Retina (tissue), 1 donor: ENCODE measurements at places on chromosomes 5 and 9.

GRCh38 chr5:157088342-157088990, 20.4 kb downstream of the HAVCR2 start:
- DNase-seq = peak; percentile 15

- DNase-seq = peak; percentile 72
Observed at GRCh38 chr9:93814077-93814956, 140.8 kb downstream of the BARX1 start.

- no peak for DNase-seq
Observed at GRCh38 chr9:19358701-19359100, 21.3 kb downstream of the RPS6 start.

DNA sequence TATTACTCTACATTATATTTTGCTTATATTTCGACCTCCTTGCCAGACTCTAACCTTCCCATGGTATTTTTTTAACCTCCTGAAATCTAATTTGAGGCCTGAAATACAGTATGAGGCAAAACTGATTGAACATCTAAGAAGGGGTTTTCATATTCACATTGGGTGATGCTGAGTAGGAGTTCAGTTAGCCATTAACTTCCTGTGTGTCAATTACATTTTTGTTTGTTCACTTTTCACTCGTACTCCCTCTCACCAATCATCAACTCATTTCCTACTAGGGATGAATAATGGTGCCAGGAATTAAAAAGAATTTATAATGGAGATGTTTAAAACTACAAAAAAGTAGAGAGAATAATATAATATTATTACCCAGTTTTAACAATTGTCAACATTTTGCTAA, 27.6 kb upstream of the GLRA1 start:
- no peak for DNase-seq

DNA sequence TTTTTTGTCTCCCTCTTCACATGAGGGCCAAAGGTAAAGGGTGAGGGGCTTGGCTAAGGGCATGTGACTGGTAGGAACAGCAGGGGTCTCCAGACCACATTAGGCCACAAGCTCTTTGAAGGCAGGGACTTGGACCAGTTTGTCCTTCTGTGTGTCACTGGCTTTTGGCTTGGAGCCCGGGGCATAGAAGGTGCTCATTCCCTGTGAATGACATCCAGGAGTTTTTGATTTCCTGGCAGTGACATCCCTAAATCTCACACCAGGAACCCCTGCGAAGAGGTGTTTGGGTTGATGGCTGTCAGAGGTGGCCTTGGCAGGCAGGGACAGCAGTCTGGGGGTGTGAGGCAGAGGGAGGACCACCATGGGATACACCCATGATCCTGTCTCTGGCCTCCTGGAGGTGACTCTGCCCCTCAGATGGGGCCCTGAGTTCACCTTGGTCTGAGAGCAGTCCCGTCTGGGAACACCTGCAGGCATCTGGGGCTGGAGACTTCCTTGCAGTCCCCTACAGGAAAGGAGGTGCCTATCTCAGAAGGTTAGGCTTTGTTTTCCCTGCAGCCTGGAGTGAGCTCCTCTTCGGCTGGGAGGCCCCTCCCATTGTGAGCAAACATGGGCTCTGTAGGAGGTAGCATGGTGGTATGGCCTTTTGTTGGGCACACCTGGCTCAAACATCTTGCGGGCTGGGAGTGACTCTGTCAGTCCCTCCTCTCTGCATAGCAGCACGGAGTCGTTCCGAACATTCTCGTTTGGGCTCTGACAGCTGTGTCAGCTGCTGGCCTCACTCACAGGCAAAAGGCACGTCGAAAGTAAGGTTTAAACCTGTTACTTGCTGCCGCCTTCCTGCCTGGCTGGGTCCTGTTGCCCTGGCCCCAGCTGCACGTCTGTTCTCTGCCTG, 38.6 kb upstream of the PITX1 start:
- no peak for DNase-seq

DNA sequence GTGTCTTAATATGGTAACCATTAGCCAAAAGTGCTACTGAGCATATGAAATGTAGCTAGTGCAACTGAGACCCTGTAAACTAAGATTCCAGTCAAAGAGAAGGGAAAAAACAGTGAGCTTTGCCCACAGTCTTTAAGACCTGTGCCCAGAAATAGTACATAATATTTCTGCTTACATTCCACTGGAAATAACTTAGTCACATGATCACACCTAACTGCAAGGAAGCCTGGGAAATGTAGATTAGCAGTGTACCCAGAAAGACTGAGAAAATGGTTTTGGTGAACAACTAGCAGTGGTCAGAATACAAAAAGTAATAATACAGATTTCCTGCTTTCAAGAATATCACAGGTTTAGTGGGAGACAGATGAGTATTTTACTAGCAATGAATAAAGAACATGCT, 2.5 kb upstream of the CPLANE1 start:
- DNase-seq = no peak

- no peak for DNase-seq
Observed at GRCh38 chr5:57824047-57824446, 341.4 kb upstream of the ACTBL2 start.

- DNase-seq = no peak
Observed at GRCh38 chr5:56518820-56519219, 285.7 kb upstream of the ANKRD55 start.

DNA sequence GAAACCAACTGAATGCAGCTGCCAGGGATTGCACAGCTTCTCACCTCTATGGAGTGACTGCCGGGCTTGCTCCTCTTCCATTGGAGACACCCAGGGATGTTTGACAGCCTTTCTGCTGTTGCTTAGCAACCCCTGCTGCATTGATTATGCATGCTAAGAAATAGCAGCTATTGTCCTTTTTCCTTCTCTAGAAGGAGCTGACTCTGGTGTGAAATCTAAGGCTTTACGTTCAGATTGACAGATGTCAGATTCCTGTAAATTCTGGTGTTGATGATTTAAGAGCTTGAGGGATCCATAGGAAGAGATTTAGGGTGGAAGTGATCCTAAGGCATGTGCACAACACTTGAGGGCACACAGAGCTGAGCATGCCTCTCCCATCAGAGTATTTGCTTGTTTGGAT, 267.7 kb downstream of the NTRK2 start:
- peak; percentile 66 for DNase-seq

GRCh38 chr5:134136771-134137170, 22.3 kb downstream of the TCF7 start:
- no peak for DNase-seq

- DNase-seq = no peak
Observed at GRCh38 chr9:9133526-9133925, 1333.9 kb upstream of the DMAC1 start.

DNA sequence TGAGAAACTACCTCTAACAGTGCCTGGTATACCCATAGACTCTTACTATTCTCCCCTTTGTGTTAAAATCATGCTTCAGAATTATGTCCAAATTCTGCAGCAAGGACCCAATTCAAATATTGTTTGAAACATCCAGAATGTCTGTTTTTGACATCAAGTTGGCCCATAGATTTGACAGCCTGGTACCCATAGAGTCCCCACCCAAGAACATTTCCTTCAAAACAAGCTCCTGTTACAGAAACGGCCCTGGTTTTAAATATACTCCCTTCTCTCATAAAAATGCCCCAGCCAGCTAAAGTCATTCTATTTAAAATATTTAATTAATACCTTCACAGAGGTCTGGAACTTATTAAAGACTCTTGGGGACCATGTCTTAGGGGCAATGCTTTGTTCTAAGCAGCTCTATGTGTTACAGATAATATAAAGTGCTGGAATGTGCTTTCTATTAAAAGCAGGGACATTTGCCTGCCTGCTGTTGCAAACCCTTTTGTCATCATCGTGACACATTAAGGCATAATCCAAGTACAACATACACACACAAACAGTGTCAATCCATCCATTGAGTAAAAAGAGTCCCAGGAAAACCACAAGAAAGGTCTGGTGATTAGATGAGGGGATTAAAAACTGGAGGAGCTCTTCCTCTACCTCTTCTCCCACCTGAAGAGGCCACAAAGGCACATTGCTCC, 321.7 kb downstream of the MLLT3 start:
- no peak for DNase-seq

- peak; percentile 63 for DNase-seq
Observed at GRCh38 chr5:9545992-9546851, at the start of gene SEMA5A. SEMA5A (minus strand) TSS chr5:9546075; CDS start chr5:9379946, 166,129 bp downstream.

DNA sequence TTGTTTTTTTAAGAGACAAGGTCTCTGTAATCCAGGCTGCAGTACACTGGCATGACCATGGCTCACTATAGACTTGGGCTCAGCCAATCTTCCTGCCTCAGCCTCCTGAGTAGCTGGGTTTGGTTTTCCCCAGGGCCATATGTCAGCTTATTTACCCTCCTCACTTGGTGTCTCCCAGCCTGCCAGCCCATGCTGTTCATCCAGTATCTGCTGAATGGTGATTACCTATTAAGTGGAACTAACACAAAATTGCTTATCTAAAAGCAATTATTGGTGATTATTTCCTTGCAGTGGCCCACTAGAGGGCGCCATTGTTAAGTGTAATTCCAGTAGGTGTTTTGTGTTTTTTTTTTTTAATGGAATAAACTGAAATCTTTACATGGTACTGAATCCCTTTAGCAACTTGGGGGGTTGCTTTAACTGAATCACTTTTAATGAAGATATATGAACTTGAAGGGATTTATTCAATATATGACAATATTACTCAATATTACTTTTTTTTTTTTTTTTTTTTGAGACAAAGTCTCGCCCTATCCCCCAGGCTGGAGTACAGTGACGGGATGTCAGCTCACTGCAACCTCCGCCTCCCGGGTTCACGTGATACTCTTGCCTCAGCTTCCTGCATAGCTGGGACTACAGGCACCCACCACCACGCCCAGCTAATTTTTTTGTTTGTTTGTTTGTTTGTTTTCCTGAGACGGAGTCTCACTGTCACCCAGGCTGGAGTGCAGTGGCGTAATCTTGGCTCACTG, 13.8 kb downstream of the EXOSC2 start:
- peak; percentile 62 for DNase-seq

GRCh38 chr5:6487081-6487480, 38.4 kb downstream of the UBE2QL1 start:
- DNase-seq = no peak

DNA sequence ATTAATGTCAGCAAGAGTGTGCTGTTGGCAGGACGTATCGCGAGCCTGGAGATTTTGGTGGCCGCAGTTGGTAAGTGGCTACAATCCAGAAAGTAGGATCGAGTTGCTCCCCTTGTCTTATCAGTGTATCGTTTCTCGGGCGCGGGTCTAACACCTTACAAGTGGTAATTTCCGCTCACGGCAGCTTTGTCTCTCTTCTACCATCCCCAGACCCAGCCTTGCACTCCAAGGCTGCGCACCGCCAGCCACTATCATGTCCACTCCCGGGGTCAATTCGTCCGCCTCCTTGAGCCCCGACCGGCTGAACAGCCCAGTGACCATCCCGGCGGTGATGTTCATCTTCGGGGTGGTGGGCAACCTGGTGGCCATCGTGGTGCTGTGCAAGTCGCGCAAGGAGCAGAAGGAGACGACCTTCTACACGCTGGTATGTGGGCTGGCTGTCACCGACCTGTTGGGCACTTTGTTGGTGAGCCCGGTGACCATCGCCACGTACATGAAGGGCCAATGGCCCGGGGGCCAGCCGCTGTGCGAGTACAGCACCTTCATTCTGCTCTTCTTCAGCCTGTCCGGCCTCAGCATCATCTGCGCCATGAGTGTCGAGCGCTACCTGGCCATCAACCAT, 1.1 kb downstream of the PTGER4 start:
- DNase-seq = peak; percentile 78

GRCh38 chr9:120394058-120394669, 185.8 kb downstream of the CDK5RAP2 start:
- DNase-seq = no peak

GRCh38 chr5:155430192-155430591, 416.6 kb downstream of the KIF4B start:
- no peak for DNase-seq

DNA sequence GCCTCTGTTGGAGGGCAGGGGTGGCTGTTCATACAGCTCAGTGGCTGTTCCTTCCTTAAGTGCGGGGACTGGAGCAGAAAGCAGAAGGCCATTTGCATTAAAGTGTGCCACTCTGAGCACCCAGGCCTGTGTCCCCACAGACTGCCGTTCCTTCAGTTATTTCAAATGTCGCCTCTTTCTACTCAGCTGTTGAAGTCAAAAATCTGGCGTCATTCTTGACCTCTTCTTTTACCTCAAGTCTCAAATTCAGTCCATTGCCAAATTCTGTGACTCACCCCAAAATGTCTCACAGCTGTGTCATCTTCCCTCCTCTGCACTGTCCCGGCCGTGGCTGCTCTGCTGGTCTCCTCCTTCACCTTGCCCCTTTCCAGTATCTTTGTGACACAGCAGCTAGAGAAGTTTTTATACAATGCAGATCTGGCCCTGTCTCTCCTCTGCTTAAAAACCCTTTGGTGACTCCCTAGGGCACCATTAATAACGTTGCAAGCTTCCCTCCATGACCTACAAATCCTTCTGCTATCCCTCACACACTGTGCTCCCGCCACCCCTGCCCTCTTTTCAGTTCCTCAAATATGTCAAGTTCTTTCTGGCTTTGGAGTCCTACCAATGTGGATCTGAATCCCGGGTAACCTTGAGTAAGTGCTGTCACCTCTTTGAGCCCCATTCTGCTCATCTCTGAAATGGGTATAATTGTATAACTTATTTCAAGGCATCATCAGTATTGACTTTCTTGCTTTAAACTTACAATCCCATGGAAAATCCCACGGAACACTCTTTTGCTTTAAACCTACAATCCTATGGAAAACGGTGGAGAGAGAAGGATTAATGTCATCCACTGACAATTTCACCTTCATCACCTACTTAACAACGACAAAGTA, 98.3 kb upstream of the BOD1 start:
- DNase-seq = no peak

DNA sequence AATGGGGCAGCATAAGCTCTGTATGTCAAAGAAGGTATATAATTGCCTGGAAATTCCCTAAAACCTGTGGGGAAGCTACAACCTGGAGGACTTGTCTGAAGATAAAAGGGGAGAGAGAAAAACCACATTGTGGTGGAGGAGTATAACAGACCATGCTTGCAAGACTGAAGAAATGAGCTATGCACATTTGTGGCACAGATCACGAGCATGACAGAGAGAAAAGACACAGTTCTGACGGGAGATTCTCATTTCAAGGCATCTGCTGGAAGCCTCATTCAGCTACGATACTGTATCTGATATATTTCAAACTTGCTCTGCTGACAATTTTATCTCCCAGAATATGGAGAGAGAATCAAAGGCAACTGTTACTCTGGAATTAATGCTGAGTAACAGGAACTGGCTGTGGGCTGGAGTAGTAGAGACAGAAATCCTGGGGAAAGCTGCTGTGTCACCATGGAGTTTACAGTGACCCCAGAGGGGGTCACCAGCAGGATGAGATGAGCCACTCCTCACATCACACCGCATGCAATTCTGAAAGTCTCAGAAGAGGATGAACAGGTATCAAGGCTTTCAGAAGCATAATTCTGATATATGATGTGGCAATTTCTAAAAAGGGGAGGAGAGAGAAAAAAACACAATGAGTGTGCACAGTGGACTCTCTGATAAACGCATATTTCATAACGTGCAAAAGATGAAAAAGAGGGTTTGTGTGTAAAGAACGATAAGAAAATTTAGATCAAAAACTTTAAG, 528.8 kb downstream of the IRX1 start:
- DNase-seq = no peak

- no peak for DNase-seq
Observed at GRCh38 chr5:153513156-153513555, 22.7 kb downstream of the GRIA1 start.

GRCh38 chr5:9582406-9582805, 36.5 kb upstream of the SEMA5A start:
- DNase-seq = no peak
